ENCODE measurements at places on chromosomes 16 and 17.

- no peak for DNase-seq
These were observed 138.2 kb downstream of the CYLD start for GRCh38 chr16:50879873-50880695.

GRCh38 chr17:50087246-50087911, 7.8 kb upstream of the PDK2 start:
- peak; percentile 70 for DNase-seq

- no peak for DNase-seq
These were observed 2.6 kb downstream of the APRT start for GRCh38 chr16:88809068-88809675.

DNA sequence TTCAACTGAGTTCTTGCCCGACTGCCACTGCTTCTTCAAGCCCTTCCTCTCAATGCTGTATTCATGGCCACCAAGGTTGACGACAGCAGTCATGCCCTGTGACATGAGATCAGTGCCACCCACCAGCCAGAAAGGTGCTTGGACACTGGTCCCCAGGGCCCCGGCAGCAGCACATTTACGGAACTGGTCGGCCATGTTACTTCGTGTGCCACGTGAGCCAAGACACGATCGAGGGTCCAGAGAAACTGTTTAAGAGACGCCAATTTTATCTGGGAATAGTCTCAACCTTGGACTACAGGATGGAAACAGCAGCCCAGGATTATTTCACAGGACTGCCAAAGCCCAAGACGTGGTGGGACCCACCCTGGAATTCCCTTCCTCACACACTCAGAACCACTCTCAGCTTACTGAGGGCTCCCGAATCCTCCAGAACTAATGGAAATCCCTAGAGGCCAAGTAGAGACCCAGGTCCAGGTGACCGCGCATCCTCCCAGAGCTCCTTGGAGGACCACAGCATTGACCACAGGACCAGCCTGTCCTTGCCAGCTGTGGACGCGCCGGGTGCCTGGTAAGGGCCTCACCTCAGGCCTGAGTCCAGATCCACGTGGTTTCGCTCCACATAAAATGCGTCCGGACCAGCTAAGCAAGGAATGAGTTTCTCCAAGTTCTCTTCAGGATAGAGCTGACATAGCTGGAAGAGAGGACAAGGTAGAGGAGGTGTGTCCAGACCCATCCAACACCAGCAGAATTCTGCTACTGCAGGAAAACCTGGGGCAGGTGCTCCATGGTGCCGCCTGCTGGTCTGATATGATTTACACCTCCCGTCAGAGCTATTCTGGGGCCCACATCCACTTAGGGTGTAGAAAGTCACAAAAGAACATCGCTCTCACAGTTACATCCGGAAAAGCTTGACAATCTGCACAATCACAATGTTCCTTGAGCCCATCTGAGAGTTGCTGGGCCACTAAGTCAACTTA, 28.2 kb downstream of the MAP1LC3B start:
- no peak for DNase-seq

GRCh38 chr16:239948-240277, 5.3 kb downstream of the FAM234A start:
- no peak for DNase-seq

DNA sequence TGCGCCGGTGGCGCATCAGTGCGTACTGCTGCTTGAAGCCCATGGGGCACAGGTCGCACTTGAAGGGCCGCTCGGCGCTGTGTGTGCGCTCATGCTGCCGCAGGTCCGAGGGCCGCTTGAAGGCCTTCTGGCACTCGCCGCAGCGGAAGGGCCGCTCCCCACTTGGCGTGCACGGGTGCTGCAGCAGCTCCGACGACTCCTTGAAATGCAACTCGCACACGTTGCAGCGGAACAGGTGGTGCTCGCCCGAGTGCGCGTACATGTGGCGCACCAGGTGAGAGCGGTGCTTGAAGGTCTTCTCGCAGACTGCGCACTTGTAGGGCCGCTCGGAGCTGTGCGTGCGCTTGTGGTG, 3.3 kb downstream of the ZNF319 start:
- no peak for DNase-seq

GRCh38 chr16:12416136-12416787, 387.4 kb downstream of the CPPED1 start:
- DNase-seq: no peak

- DNase-seq: no peak
These were observed 265.0 kb downstream of the CPPED1 start for GRCh38 chr16:12538667-12539091.

- no peak for DNase-seq
These were observed 212.2 kb downstream of the SEC14L1 start for GRCh38 chr17:77352996-77353395.

- no peak for DNase-seq
These were observed 53.7 kb downstream of the NFAT5 start for GRCh38 chr16:69619514-69619913.

GRCh38 chr16:82157534-82157812, 12.6 kb downstream of the MPHOSPH6 start:
- no peak for DNase-seq

- no peak for DNase-seq
These were observed 52.1 kb upstream of the DOC2B start for GRCh38 chr17:233473-233941.

- no peak for DNase-seq
These were observed 55.5 kb downstream of the ANKFY1 start for GRCh38 chr17:4208238-4208637.

DNA sequence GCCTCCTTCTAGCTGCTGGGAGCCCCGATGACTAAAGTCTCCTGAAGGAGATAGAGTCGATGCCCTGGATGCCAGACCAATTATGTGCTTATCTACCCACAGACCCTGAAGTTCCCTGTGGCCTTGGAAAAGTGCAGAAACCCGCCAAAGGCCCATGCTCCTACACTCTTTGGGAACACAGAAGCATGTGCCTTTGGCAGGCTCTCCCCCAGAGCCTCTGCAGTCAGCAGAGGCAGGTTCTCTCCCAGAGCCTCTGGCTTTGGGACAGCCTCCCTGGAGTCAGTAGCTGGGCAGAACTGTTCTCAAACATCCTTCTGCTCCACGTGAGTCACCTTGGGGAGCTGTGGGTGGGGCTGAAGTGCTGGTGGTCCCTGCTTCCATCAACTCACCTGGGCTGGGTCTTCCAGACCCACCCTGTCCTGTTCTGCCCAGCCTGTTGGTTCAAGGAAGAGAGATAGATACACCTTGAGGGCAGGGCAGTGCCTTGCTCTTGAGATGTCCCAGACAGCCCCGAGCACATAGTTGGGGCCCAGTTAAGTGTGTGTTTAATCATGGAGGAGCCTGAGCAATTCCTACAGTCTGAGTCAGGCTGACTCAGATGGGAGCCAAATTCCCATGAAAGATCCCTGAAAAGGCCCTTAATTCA, 3.2 kb upstream of the CDK5RAP3 start:
- DNase-seq: no peak

- no peak for DNase-seq
These were observed 44.2 kb downstream of the BEAN1 start for GRCh38 chr16:66471264-66471663.

DNA sequence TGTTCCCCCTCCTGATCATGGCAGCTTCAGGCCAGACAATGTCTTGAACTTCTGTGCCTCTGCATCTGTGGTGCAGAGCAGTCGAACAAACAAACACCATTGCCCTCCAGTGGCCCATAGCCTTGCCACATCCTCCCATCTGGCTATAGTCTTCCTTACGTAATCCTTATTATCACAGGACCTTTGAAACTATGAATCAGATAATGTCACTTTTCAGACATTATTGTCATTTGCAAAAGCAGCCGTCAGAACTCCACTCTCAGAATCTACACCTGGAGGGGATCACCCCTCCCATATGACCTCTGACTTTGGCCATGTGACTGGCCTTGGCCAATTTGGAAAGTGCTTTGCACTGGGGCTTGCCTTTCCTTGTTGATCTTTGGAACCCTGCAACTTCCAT, 387.3 kb downstream of the MAF start:
- no peak for DNase-seq

- no peak for DNase-seq
These were observed 72.2 kb downstream of the RPGRIP1L start for GRCh38 chr16:53631236-53632025.

All from stimulated activated CD4-positive, alpha-beta T cell treated with anti-CD3 and anti-CD28 coated beads, TNF-alpha, amount 100 ng/mL, for 1 hour (primary cell).